ENCODE measurements at places on chromosomes 5 and 9.
A peak's percentile ranks its signal among the peaks of the same experiment; 100 is the strongest.

DNA sequence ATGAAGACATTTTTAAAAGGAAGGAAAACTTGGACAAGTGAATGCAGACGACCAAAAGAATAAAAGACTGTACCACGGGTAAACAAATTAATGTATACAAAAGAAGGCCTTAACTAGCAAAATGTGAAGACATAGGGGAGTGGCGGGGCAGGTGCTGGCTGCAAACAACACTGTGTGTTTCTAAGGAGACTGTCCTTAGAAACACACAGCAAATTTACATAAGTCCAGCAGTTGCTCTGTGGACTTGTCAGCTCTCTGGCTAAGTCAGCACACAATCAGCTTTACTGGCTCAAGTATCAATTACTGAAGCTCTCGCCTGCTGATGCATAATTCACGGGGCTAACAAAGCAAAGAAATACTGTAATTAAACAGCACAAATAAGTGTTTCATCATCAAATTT lies 24.8 kb downstream of the PTBP3 start:
- peaks cover 21% of the 10 kb centered on the region for H3K4me1 ChIP-seq
- no peaks in the 10 kb centered on the region for H3K27me3 ChIP-seq
- no peak overlapping the region for H3K4me3 ChIP-seq

DNA sequence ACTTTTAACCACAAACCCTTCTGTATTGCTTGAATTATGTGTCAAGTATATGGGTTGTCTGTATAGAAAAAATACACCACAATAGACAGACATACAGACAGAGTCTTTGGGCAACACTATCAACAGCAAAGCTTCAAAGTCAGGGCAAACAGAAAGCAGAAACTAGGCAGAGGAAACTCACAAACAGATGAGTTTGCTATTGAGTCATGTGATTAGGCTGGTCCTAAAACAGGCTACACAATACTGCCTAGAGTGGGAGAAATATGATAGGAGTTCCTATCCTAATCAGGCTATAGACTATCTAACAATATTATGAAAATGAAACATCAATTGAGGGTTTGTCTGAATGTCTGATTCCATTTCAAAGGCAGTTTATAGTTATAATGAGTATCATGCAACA lies 156.4 kb downstream of the EDIL3 start:
- no peak overlapping the region for H3K27ac ChIP-seq
- no peak for DNase-seq
- no peaks in the 10 kb centered on the region for H3K36me3 ChIP-seq
- H3K27me3 ChIP-seq: no peaks in the 10 kb centered on the region
- no peaks in the 10 kb centered on the region for H3K4me1 ChIP-seq

- no peak for DNase-seq
- H3K27ac ChIP-seq: no peak overlapping the region
- H3K4me3 ChIP-seq: no peak overlapping the region
- peaks cover 27% of the 10 kb centered on the region for H3K4me1 ChIP-seq
- H3K27me3 ChIP-seq: no peaks in the 10 kb centered on the region
- no peaks in the 10 kb centered on the region for H3K36me3 ChIP-seq
Observed at GRCh38 chr9:38061326-38061977, 7.6 kb downstream of the SHB start.

DNA sequence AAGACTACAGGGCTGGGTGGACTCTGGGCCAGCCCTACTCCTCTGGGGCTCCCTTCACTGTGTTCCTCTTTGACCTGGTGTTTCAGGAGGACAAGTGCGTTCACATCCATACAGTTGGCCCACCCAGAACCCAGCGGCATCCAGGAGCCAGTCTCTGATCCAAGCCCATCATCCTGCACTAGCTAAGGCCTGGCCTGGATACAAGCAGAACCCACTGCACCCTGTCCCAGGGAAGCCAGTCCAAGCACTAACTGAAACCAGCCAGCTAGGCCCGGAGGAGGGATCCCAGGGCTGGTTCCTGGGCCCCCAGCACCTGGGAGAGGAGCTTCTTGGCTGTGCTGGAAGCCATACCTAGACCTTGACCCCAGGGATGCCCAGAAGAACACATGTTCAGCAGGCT lies 4.1 kb upstream of the GBGT1 start:
- no peak for DNase-seq
- no peak overlapping the region for H3K27ac ChIP-seq
- H3K4me3 ChIP-seq: no peak overlapping the region
- H3K27me3 ChIP-seq: peaks cover 26% of the 10 kb centered on the region
- H3K36me3 ChIP-seq: no peaks in the 10 kb centered on the region

- no peaks in the 10 kb centered on the region for H3K27me3 ChIP-seq
- peaks cover 15% of the 10 kb centered on the region for H3K4me1 ChIP-seq
- H3K4me3 ChIP-seq: no peak overlapping the region
- H3K27ac ChIP-seq: no peak overlapping the region
- H3K36me3 ChIP-seq: no peaks in the 10 kb centered on the region
Observed at GRCh38 chr5:170632985-170633234, 129.1 kb downstream of the KCNIP1 start.

GRCh38 chr5:79011219-79011836 lies 26.2 kb upstream of the ARSB start:
- H3K36me3 ChIP-seq: no peaks in the 10 kb centered on the region
- no peak overlapping the region for H3K27ac ChIP-seq
- DNase-seq: no peak
- H3K4me1 ChIP-seq: no peaks in the 10 kb centered on the region
- no peaks in the 10 kb centered on the region for H3K27me3 ChIP-seq

- H3K4me3 ChIP-seq: no peak overlapping the region
- no peak overlapping the region for H3K27ac ChIP-seq
- peaks cover 30% of the 10 kb centered on the region for H3K4me1 ChIP-seq
- H3K27me3 ChIP-seq: peaks cover 100% of the 10 kb centered on the region
- DNase-seq: no peak
- H3K36me3 ChIP-seq: no peaks in the 10 kb centered on the region
Observed at GRCh38 chr9:124006448-124007361, 4.9 kb upstream of the LHX2 start.

DNA sequence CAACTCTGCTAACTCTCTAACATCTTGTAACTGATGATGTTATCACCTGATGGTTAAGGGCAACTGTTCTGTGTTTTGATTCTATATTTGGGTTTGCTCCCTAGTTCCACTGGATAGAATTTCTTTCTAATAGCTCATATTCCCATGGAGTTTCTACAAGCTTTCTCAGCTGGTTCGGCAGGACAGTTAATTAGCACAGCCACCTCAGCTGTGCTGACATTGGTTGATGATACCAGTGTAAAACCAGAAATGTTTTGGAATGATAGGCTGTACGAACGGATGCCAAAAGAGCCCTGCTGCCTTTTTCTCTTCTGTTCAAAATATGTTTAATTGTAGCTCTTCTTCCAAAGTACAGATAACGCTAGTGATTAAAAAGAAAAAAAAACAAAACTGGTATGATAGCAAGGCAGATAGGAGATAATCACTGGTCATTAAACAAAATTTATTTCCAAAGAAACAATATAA lies 440.5 kb upstream of the ZNF608 start:
- no peaks in the 10 kb centered on the region for H3K4me1 ChIP-seq
- DNase-seq: no peak
- H3K36me3 ChIP-seq: no peaks in the 10 kb centered on the region
- no peaks in the 10 kb centered on the region for H3K27me3 ChIP-seq
- no peak overlapping the region for H3K4me3 ChIP-seq

DNA sequence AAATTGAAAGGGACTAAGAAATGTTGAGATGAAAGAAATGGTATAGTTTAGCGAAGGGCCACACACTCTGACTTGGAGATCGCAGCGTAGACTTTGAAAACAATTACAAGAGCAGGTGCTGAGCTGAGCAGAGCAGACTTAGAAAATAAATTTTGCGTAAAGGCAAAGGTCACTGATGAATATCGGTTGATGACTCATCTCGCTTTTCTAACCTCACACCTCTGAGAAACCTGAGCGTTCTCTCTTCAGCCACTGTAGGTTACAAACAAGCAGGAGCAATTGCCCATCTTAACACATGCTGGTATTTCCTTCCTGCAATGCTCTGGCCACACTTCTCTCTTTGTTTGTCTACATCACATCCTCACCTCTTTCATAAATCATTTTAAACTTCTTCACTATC lies 190.6 kb upstream of the C9orf72 start:
- H3K4me1 ChIP-seq: no peaks in the 10 kb centered on the region
- H3K27ac ChIP-seq: no peak overlapping the region
- H3K27me3 ChIP-seq: no peaks in the 10 kb centered on the region
- H3K36me3 ChIP-seq: no peaks in the 10 kb centered on the region
- DNase-seq: no peak

DNA sequence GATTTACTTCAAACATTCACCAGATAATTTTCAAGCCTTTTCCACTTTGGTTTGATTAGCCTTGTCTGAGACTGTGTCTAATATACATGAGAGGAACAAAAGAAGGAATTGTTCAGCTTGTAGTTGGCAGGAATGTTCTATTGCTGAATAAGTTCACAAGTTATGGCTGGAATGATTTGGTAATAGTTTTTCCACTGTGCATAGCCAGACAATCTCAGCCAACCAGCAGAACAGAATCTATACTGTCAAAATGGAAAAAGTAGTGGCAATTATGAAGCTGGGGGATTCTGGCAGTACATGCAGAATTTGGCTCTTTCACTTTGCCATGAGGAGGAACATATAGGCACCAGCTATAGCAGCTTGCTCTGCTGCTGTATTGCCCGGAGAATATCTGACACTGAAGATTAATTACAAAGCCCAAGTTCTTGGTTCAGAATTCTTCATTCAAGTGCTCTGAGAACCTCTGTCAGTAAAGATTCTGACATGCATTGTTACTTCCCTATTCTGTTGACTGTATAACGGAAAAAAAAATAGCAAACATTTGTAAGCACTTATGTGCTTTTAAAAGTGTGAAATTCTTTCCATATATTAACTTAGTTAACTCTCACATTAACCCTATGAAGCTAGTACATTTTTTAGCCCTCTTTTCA lies 150.6 kb downstream of the PRR16 start:
- H3K4me1 ChIP-seq: no peaks in the 10 kb centered on the region
- DNase-seq: no peak
- H3K27me3 ChIP-seq: no peaks in the 10 kb centered on the region
- no peak overlapping the region for H3K4me3 ChIP-seq
- H3K36me3 ChIP-seq: no peaks in the 10 kb centered on the region
- no peak overlapping the region for H3K27ac ChIP-seq

GRCh38 chr9:72149231-72149975 lies at the start of gene GDA:
GDA (plus strand) TSS chr9:72149440; CDS start chr9:72149560, 120 bp downstream.
- no peaks in the 10 kb centered on the region for H3K36me3 ChIP-seq
- H3K4me1 ChIP-seq: peaks cover 4% of the 10 kb centered on the region
- peaks cover 53% of the 10 kb centered on the region for H3K27me3 ChIP-seq
- H3K4me3 ChIP-seq: no peak within 1 kb of the TSS
- H3K27ac ChIP-seq: no peak within 1 kb of the TSS

DNA sequence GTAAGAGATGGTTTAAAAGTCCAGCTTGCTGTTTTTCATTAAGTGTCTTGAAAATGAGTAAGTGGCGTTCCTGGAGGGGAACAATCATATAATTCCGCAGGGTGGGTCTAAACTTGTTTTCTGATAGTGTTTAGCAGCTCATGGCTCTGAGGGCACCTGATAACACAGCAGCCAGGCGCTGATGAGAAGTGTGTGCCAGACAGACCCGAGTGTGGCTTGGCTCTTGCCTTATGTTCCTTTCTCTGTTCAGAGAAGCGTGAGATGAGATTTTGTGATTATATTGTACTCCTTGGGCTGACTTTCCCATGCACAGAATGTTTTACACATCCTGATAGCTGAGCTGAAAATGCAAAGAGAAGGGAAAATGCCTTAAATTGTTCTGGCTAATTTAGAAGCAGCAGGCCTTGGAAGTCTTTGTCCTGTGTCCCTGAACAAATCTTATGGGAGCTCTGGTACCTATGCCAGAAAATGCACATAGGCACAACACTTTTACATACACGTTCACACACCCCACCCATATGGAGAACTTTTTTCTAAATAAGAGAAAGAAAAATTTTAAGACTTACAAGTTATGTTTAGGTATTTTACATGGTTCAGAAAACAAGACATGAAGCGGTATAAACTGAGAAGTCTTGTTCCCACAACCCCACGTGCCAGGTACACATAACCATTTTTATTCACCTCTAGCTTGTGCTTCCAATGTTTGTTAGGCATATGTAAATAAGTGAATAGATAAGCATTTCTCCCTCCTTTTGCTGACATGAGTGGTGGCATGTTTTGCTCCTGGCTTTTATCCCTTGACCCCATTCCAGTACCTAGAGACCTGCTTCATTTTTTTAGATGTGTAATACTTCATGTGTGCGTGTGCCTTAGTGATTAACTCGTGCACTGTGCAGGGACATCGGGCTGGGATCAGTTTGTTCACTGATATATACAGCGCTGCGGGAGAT lies 152.2 kb upstream of the OTULINL start:
- peaks cover 28% of the 10 kb centered on the region for H3K36me3 ChIP-seq
- no peak overlapping the region for H3K27ac ChIP-seq
- H3K27me3 ChIP-seq: no peaks in the 10 kb centered on the region

DNA sequence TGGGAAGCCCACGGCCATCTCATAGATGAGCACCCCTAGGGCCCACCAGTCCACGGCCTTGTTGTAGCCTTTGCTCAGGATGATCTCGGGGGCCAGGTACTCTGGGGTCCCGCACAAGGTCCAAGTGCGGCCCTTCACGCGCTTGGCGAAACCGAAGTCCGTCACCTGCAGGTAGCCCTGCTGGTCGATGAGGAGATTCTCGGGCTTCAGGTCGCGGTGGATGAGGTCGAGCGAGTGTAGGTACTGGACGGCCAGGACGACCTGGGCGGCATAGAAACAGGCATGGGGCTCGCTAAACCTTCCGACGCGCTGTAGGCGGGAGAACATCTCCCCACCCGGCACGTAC lies 558 bp downstream of the PRKACG start:
- no peak overlapping the region for H3K4me3 ChIP-seq
- DNase-seq: no peak

GRCh38 chr9:117189121-117189520 lies 225.7 kb downstream of the ASTN2 start:
- H3K4me3 ChIP-seq: no peak overlapping the region
- no peak for DNase-seq
- no peak overlapping the region for H3K27ac ChIP-seq
- H3K4me1 ChIP-seq: no peaks in the 10 kb centered on the region

DNA sequence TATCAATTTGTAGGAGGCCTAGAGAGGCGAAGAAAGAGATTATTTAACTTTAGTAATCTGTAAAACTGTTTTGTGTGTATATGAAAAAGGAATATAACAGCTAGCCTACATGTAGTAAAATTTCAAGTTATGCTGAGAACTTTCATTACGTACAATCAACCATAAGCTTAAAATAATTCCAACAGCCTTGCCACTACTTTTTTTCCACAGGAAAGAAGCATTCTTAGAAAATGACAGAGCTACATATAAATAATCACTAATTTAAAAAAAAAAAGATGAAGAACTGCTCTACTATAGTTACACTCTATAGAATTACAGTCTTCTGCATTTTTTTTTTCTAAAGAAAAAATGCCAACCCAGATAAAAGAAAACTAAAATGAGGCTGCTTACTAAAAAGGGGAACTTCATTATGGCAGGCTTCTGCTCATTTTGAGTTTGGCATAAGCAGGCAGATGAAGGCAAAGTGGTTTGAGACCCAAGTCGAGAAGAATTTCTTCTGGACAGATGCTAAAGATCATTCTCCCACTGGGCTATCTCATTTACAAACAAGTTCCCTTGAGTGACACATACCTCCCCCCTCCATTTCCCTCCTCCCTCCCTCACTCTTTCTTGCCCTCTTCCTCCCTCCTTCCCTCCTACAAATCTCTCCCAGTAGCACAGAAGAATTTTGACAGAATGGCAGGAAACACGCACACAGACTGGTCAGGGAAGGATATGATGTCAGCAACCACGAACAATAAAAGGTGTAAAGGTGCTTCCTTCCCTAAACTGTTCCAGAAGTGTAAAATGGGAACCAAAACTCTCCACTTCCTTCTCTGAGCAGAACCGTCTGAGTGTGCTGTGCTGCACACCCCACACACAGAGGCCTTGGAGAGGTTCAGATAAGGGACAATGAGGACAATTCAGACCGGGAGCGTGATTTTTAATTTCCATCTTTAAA lies 56.1 kb downstream of the MEF2C start:
- H3K36me3 ChIP-seq: no peaks in the 10 kb centered on the region
- peak overlapping the region; percentile 67 for H3K27ac ChIP-seq
- no peaks in the 10 kb centered on the region for H3K27me3 ChIP-seq
- DNase-seq: peak; percentile 57
- H3K4me3 ChIP-seq: no peak overlapping the region
